Central memory CD4-positive, alpha-beta T cell (primary cell): ENCODE measurements at places on chromosomes 7 and 10.

- DNase-seq: no peak
Observed at GRCh38 chr10:130866857-130867256, 444.7 kb downstream of the TCERG1L start.

GRCh38 chr7:133675510-133676218 lies 422.8 kb downstream of the EXOC4 start:
- no peak for DNase-seq

- DNase-seq: no peak
Observed at GRCh38 chr7:142133731-142134148, 22.2 kb downstream of the MGAM2 start.

- DNase-seq: peak; percentile 91
Observed at GRCh38 chr10:110864662-110865140, 7.0 kb upstream of the PDCD4 start.

DNA sequence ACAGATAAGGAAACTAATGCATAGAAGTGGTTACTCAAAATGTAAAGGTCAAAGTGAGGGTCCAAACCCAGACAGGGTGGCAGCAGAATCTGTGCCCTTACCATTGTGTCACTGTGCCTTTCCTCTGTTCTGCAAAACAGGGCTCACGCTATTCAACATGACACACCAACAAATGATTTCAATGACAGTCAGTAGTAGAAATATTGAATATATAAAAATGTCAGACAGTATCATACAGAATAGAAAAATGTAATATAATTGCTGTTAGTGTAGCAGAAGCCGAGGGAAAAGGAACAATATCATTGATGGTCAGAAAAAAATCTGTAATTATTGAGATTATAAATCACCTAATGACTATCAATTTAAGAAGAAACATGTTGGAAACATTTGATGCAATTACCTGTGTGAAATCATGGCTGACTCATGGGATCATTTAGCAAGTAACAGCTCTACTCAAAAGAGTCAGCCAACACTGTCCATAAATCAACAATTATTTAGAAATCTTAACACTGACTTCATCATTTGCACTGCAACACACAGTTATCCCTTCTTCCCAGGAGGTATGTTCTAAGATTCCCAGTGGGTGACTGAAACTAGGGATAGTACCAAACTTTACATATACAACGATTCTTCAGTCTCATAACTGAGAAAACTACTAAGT lies 198.7 kb downstream of the DGKI start:
- DNase-seq: no peak

DNA sequence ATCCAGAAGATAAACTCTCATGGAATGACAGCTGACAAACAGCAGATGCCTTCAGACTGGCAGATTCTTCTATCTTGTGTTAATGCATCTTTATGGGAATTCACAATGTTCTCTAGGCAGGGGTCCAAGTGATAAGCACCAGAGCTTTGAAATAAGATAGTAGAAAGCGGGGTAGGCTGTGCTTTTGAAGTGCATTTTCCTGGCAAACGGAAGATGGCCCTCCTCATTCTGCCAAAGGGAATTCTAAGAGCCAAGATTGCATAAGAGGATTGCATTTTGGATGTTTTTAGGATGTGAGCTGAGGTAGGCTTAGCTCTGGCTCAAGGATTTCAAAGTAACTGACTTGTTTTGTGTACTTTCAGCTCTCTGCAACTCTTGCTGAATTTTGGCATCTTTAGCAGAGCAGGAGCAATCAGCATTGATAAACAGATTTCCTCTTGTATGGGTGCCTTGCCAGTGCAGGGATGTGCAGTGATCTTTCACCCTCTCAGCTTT lies 298.5 kb upstream of the KLF6 start:
- no peak for DNase-seq

DNA sequence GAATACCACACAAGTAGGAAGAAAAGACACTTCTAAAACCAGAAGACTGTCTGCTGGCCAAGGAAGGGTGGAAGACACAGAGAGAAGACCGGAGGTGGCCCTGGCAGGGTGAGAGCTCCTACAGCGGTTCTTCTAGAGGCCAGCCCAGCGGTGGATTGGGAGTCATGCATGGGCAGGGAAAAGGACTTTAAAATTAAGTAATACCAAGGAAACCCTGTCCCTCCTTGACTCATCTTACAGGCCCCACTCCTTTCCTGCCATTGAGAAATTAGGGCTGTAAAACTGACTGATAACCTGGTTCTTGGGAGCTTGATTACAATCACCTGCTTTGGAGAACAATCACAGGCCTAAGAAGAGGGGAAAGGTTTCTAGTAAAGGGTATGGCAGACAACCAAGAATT lies 16.1 kb downstream of the CALML3 start:
- no peak for DNase-seq

- no peak for DNase-seq
Observed at GRCh38 chr7:98800996-98801395, 68.8 kb downstream of the TMEM130 start.

GRCh38 chr7:137768366-137768765 lies 78.4 kb downstream of the DGKI start:
- no peak for DNase-seq
